Fibroblast of skin of left biceps (primary cell): ENCODE measurements at places on chromosomes 2 and 18.
A peak's percentile ranks its signal among the peaks of the same experiment; 100 is the strongest.

GRCh38 chr2:62565309-62565908 lies 59.4 kb upstream of the TMEM17 start:
- DNase-seq = no peak

DNA sequence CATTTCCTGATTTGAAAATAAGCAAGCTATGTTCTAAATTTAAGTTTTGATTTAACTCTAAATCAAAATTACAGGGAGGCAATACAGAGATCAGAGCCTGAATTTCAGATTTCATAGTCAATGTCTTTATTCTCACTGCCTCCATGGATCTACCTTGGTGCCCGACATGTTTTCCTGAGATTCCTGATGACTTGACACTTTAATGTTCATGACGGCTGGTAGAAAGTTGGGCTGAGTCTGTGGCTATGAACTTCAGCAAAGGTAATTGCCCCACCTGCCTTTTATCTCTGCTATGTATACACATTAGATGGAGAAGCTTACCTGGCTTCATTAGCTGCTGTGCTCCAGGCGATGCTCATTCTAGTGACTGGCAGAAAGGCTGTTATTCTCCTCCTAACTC lies 1390.5 kb upstream of the CELF4 start:
- DNase-seq = no peak

DNA sequence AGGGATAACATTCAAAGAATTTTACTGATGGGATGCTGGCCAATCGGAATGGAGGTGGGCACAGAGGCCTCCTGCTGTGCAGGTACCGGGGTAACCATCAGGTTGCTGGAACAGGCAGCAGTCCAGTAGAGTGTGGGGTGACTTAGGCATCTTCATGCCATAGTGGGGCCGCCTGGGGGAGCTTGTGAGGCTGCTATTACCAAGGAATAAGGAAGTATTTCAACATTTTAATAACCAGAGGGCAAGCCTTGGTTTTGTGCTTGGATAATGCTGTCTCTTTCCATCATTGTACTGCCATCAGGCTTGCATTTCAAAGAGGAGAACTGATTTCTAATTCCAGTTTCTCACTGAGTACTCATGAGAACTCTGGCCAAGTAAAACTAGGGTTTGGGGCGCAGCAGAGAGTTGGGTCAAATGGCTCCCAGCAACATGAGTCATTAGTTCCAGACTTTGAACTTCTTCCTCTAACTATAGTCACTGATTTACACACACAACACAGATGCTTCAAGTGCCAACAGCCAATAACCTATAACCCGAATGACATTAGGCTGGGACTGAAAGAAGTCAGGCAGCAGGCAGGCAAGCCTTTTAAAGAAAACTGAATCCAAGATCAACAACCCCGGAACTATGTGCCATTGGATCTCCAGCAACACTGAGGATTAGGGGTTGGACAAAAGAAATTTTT lies 56.1 kb upstream of the FHL2 start:
- DNase-seq = peak; percentile 37

- no peak for DNase-seq
These were observed 66.0 kb downstream of the TCF4 start for GRCh38 chr18:55522011-55522410.

GRCh38 chr2:100072503-100072902 lies 69.9 kb downstream of the AFF3 start:
- DNase-seq = no peak

DNA sequence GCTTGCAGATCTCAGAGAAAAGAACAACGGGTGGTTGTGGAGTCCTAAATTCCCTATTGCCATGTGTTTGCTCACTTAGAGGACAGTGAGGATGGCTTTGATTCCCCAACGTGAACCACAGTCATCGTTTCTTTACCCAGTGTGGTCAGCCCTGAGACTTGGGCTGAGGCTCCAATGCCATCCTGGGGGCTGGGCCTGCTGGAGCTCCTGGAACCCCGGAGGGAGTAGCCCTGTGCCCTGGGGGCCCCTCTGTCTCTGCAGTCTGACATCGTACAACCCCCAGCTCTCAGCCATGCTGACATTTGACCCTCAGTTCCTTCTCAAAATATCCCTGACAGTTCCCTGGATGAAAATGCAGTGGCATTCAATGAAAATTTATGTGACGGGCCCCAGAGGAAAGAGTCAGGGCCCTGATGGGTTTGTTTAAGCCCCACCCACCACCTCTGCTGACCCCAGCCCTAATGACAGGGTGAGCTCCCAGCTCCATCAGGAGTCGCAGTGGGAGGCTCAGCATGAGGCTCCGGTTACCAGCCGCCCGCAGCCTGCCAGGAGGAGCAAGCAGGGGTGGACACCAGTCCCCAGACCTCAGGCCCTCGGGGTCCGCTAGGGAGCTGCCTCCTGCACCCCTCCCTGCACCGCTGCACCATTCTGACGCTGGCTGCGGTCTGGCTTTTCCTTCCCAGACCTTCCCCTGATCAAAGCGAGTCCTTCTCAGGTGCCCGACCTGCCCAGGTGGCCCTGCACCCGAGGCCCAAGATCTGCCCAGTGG lies 120.9 kb downstream of the TWIST2 start:
- no peak for DNase-seq

GRCh38 chr18:57131782-57132181 lies 15.1 kb upstream of the BOD1L2 start:
- DNase-seq = no peak

DNA sequence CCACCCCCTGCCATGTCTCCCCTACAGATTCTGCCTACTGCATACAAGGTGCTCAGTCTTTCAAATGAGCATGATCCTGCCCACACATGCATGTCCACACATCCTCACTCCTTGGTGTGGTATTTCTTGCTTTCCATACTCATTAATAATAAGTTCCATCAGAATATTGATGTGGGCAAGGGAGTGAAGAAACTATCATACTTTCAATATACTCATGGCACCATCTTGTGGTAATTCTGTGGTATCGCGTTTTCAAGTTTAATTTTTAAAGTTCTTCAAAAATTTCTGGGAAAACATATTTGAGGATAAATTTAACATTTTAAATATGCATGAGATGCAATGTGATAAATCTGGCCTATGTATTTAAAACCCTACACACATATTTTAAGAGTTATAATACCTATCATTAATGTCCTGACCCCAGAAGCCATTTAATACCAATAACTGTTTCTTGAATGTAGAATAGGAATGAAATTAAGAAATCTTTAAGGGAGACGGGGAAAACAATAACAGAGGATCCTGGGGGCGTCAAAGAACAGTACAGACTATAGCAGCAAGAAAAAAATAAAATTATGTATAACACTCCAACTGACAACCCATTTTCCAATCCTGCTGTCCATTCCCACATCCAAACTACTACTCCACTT lies 110.1 kb downstream of the ZNF385B start:
- no peak for DNase-seq

DNA sequence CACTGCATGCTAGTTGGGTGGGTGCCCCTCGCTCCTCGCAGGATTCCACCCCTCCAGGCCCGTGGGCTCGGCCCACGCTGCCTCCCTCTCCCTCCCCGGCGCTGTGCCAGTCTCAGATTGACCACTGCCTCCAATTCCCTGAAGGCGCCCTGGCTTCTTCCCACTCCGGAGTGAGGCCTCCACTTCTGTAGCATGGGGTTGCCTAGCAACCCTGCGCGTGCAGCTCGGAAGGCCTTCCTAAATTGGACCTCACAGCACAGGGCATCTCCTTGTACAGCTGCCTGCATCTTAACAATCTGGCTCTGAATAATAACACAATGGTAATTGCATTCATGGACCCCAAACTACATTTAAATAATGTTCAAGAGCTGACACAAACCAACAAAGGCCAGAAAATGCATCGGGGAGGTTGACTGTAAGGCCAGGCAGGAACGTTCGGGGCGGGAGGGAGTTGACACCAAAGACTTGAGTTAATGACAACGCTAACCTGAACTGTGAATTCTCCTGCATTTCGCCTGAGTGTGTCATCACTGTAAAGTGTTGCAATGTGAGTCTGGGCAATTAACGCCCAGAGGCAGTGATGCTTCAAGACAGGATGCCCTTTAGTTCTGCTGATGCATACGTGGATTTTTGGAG lies 222.9 kb downstream of the ZBTB7C start:
- no peak for DNase-seq

DNA sequence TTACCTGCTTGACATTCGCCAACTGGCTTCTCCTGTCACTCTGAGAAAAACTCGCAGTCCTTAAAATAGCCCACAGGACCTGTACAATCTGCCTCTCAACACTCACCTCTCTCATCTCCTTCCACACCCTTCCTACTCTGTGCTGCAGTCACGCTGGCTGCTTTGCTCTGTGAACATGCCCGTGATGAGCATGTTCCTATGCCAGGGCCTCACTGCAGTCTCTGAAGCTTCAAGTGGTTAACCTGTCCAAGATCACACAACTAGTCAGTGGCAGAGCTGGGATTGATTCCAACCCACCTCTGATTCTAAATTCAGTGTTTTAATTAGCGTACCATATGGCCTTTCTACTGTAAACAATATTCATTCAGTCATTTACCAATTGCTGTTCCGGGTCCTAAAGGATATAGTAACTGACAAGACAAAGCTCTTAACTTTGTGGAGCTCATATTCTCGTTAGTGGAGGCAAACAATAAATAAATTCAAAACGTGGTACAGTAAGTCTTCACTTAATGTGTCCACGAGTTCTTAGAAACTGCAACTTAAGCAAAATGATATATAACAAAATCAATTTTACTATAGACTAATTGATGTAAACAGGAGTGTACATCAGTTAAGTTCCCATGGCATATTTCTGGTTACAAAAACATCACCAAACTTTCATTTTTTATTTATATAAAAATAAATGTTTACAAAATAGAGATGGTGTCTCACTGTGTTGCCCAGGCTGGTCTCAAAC lies 38.9 kb upstream of the FBXO11 start:
- DNase-seq = no peak

DNA sequence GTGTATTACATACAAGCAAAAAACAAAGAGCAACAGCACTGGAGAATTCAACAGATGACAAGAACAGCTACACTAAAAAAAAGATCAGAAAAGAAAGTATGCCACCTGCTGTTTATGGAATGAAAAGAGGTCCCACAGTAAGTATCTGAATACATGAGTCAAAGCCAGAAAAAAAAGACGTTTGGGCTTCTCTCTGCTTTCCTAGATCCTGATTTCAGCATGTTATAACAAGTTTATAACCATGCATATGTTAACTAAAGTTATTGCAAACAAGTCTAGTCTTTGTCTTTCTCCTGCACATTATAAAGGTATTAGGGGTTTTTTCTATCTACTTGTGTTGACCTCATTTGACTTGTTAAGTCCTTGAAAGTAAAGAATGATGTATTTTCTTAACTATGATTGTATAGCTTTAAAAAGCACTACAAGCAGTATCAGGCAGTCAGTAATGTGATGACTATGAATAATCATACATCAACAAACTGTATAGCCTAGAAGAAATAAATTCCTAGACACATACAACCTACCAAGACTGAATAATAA lies 108.5 kb upstream of the COL5A2 start:
- peak; percentile 71 for DNase-seq

DNA sequence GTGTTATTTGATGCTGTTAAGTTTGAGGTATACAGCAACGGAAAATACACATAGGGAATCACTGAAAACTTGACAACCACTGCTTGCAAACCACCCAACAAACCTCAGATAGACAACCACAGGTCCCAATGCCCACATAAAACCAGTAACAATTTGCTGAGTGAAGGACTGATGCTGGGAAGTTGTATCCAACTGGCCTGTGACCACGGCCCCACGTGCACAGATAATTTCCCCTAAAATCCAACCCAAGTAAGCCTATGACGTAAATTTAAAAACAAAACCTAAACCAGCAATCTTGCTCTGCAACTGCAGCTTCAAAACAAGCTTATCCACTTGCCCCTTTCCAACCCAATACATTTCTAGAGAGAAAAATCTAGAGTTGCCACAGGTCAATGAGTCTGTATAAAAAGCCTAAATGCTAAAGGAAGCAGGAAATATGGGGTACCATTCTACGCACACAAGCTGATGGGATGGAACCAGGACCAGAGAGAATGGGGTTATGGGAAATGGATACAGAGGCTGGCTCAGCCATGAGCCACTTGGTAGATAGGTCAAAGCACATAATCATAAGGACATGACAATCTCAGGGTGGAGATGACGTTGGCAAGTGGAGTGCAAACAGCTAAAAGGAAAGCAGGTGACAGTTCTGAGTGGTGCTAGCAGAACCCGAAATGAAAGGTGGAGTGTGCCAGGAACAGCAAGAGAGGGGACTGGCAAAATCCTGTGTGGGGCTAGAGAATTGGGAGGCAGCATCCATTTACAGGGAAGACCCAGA lies 27.8 kb upstream of the CREB1 start:
- no peak for DNase-seq

DNA sequence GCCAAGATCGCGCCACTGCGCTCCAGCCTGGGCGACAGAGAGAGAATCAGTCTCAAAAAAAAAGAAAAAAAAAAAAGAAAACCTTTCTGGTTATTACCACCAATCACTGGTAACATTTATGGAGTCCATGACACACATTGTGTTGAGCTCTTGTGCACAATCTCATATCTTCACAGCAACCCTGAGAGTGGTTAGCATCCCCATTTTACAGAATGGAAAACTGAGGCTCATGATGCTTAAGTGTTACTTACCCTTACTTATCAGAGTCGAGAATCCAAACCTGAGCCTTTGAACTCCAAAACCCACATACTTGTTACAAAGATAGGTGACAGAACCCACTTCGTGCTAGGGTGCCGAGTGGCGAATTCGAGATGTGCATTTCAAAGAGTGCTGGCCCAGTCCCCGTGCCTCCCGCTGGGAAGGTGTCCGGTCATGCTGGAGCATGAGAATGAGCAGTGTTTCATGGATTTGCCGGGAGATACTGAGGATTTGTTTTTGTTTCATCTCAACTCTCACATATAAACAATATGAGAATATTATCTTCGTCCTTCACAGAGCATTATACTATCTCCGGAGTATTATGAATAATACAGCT lies 50.9 kb downstream of the CYP27C1 start:
- DNase-seq = no peak

GRCh38 chr2:239177908-239178307 lies 222.9 kb downstream of the HDAC4 start:
- no peak for DNase-seq

DNA sequence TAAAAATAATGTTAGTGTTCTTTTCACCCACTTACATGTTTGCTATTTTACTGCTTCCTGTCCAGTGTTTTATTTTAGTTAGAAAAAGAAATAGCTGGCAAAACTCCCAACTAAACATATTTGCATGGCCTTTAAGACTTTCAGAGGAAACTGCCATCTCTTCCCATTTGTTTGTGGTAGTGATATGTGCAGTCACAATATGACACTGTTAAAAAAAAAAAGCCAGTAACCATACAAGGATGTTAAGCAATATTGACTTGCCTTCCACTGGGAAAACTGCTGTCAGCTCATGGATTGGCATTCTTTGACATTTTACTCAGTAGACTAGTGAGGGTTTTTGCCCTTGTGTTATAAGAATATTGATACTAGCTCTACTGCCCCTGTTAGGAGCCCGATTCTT lies 29.1 kb downstream of the XIRP2 start:
- no peak for DNase-seq

DNA sequence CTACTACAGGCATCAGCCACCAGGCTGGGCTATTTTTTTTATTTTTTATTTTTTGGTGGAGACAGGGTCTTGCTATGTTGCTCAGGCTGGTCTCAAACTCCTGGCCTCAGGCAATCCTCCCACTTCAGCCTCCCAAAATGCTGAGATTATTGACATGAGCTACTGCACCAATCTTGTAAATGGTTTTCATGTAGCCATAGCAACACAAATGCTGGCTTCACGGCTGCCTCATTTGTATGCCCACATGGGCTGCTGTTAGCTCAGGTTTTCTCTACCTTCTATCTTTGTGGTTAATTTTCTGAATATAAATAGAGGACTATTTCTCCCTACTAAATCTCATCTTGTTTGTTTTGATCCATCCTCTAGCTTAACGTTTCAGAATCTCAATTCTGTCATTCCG lies 58.2 kb downstream of the PLEKHM3 start:
- no peak for DNase-seq
